HepG2 (cell line): ENCODE measurements at places on chromosomes 5 and 9.

- no peak for DNase-seq
These were observed 517.8 kb upstream of the DAB2 start for GRCh38 chr5:39942606-39943005.

- DNase-seq = no peak
These were observed 254.1 kb upstream of the ACTBL2 start for GRCh38 chr5:57736716-57737115.

DNA sequence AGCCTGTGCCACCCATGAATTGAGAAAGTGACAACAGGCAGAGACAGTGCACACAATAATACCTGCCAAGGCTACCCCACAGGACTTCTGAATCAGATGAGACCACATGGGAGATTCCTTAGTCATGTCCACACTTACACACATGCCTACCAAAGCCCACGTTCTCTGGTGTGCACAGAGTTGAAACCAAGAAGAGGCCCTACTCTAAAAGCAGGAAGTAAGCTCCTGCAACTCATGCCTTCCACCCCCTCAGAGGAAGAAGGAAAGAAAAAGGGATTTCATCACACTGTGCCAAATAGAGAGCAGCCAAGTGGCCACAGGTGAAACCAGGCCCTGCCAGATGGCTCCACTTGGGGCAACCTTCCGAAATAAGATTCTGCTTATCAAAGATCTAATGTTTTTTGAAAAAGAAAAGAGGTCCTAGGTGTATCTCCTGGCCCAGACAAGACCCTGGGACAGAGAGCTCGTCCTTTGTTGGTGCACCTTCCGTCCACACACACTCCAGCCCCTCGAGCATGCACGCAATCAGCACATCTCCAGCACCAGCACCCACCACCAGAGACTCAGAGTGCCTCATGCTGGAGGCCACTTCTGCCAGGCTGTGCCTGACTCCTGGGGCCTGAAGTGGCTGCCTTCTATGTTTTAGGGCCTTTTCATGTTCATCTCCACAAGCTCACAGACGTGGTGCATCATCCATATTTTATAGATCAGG is 114.6 kb upstream of the SPOCK1 start:
- DNase-seq = no peak

DNA sequence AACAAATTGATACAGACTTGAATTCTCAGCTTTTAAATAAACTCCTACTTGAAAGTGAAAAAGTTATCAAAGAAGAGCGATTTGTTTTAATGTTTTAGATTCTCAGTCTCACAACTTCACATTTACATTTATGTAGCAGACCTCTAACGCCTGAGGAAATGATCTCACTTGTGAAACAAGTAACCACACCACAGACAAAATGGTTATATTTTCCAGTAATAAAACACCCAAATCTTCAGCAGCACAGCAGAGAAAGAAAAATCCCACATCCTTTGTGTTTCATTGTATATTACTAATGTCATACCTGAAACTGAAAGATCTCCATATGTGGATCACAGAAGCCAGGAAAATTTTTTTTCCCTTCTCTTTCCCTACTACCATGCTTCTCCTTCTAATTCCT is 29.8 kb upstream of the GZMA start:
- no peak for DNase-seq

- no peak for DNase-seq
These were observed 122.3 kb downstream of the MTRR start for GRCh38 chr5:7991125-7991821.
